Activated gamma-delta T cell treated with Interleukin-2 at 50 U/mL for 16 hours (primary cell): ENCODE measurements at places on chromosomes 11 and 22.
A peak's percentile ranks its signal among the peaks of the same experiment; 100 is the strongest.

- no peak for DNase-seq
Measured at GRCh38 chr22:20137671-20138416, 6.2 kb downstream of the ZDHHC8 start.

- no peak for DNase-seq
Measured at GRCh38 chr11:115905341-115906000, 401.3 kb upstream of the CADM1 start.

- no peak for DNase-seq
Measured at GRCh38 chr11:115761348-115761747, 257.1 kb upstream of the CADM1 start.

GRCh38 chr22:48779211-48779643 lies 1048.4 kb downstream of the BRD1 start:
- no peak for DNase-seq

DNA sequence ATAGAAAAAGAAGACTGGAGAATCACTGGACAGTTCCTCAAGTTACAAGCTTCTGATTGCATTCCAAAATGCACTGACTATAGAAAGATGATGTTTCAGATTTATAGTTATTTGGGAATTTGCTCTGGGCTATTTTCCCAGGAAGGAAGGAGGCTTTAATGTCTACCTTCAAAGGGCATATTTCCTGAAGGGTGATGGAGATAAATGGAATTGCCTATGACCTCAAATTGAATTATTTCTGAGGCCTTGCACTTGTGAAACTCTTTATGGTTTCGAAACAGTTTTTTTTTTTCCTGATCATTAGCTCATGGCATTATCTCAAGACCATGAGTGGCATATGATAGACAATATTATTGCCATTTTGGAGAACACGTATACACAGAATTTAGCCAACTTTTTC lies 333.9 kb downstream of the METTL15 start:
- no peak for DNase-seq

DNA sequence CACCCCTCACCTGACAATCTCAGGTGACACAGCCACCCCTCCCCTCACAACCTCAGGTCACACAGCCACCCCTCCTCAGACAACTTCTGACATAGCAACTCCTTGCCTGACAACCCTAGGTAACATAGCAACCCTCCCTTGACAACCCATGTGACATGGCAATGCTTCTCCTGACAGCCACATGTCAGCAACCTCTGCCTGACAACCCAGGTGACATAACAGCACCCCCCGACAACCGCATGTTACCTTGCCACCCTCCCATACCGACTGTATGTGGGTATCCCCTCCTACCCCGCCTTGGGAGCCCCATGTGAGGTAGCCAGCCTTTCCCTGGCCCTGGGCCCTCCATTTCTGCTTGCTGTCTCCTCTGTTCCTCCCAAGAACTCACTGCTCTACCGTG lies 77.7 kb upstream of the B3GAT1 start:
- no peak for DNase-seq

DNA sequence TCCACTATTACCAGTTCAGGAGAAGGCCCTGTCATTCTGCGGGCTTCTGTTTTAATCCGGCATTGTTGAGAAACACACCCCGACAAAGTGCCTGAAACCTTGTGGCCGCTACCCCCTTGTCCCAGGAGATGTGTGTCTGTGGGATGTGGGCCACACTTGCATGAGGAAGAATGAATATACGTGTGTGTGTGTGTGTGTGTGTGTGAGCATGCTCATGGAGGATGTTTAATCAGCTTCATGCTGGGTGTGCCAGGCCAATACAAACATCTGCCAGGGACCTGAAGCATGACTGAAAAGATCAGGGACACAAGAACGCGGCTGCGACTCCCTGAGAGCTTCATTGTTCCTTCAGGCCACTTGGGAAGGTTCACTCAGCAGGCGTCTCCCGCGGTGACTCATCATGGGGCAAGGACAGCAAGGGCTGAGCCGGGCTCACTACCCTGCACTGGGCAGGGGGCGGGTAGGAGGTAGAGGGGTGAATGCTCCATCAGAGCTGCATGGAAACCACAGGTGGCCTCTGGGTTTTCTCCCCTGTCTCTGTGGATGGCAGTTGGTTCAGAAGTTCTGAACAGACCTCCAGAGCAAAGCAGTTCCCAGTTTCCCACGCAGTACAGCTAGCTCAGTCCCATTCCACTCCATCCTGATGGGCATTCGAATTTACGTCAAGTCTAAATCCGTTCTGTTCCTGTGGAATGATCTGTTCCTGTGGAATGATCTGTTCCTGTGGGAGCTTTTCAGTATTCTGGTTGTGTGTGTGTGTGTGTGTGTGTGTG lies 7.0 kb upstream of the MALAT1 start:
- no peak for DNase-seq

DNA sequence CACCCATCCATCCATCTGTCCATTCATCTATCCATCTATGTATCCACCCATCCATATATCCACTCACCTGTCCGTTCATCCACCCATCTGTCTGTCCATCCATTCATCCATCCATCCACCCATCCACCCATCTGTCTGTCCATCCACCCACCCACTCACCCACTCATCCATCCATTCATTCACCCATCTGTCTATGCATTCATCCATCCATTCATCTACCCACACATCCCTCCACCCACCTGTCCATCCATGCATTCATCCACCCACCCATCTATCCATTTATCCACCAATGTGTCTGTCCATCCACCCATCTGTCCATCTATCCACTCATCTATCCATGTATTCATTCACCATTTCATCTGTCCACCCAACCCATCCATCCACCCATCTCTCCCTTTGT lies 33.3 kb downstream of the NADSYN1 start:
- no peak for DNase-seq

- no peak for DNase-seq
Measured at GRCh38 chr11:10659339-10660216, 34.0 kb downstream of the IRAG1 start.

- DNase-seq = no peak
Measured at GRCh38 chr11:33005175-33005574, 10.5 kb upstream of the DEPDC7 start.

GRCh38 chr22:40031766-40032470 lies 37.2 kb downstream of the FAM83F start:
- no peak for DNase-seq

DNA sequence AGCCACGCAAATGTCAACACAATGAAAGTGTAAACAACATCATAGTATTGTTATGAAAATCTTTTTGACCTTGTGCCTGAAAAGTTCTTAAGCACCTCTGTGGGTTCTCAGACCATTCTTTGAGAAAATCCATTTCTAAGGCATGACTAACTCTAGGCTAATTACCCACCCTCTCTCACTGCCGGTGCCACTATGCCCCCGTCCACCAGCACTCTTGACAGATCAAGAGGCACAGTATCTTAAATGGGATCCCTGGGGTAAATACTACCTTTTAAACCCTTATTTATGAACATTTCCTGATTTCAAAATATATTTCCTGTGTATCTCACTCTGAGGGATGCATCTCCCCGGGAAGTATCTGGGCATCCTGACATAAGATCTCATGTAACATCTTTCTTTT lies 607.5 kb downstream of the METTL15 start:
- DNase-seq = no peak

DNA sequence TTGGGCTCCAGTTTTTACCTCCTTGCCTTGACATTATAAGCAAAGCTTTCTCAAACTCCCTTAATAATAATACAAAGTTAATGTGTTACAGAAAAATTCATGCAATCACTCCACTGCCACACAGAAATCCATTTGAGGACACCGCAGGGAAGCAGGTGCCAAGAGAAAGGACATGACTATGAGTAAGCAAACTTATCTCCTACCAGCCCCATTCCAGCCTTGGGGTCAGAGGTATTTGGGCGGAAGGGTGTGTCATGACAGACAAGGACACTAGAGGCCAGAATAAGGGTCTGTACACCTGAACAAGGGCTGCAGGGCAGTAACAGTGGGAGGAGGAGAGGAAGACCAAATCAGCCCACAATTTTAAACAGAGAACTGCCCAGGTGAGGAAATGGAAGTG lies 5.9 kb downstream of the GNG3 start:
- no peak for DNase-seq

GRCh38 chr22:45516923-45517675 lies 14.4 kb downstream of the FBLN1 start:
- no peak for DNase-seq

GRCh38 chr11:32062540-32062939 lies 28.3 kb upstream of the RCN1 start:
- DNase-seq = no peak

DNA sequence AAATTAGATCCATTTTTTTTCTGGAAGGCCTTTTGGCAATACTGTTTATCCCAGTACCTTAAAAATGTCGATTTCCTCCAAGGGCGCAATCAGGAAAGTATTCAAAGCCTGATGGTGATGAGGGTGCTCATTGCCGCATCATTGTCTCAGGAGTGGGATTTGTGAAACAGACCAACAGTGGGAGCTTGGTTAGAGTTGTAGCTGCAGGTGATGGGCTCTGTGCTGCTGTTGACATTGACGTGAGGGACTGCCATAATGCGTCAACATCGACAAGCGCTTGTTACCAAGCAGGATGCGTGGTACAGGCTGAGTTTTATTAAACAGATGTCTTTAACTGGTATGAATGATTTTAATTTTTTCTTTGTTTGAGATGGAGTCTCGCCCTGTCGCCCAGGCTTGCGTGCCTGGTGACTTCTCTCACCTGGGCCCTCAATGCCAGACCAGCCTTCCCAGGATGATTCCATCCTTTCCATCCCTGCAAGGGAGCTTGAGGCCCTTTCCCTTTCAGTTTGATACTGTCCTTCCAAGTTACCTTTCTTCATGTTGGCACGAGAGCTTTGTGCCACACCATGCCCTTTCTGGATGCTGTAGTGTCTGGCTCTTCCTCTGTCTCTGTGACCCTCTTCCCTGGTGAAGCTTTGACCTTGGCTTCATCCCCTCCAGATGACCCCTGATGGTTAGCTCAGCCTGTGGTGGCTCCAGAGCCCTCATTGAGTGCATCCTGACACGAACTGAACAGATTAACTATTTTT lies 10.6 kb downstream of the MED15 start:
- DNase-seq = no peak

DNA sequence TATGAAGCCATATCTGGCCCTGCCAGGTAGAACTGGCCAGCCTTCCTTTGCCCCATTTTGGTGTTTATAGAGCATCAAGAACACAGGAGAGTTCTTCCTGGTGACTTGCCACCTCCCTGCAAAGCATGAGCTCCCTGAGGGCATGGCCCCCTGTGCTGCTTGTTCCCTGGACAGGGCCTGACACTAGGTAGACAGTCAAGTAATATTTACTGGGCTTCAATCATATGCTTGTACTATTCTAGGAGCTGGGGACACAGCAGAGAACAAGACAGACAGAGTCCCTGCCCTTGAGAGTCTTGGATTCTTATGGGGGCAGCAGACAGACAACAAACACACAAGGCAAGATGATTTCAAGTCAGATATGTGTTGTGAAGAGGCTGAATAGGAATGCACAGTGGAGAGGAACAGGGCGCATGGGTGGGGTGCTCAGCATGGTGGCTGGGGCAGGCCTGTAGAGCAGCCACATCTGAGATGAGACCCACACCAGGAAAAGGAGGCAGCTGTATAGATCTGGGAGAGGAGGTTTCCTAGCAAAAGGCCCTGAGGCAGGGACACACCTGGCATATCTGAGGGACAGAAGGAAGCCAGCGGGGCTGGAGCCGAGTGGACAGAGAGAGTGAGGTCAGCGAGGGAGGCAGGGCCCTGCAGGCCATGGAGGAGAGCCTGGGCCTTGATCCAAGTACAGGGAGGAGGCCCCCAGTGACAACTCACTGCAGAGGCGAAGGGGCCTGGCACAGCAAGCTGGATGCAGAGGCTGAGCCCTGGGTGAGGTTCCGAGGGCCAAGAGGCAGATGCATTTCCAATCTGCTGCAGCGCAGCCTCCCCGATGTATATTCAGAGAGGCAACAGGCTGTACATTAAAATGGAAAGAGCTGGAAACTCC lies 10.2 kb upstream of the CBX6 start:
- DNase-seq = no peak

GRCh38 chr11:62508336-62509058 lies 38.1 kb downstream of the AHNAK start:
- DNase-seq = no peak

GRCh38 chr11:69674267-69674885 lies 777 bp downstream of the LTO1 start:
- DNase-seq = no peak

- no peak for DNase-seq
Measured at GRCh38 chr22:30047364-30047738, 32.9 kb upstream of the HORMAD2 start.

GRCh38 chr11:104713401-104713800 lies 184.9 kb downstream of the CASP12 start:
- DNase-seq = no peak

- DNase-seq = no peak
Measured at GRCh38 chr11:43871051-43871450, 9.6 kb upstream of the ALKBH3 start.

GRCh38 chr11:101862391-101863233 lies 52.2 kb upstream of the CEP126 start:
- DNase-seq = no peak

DNA sequence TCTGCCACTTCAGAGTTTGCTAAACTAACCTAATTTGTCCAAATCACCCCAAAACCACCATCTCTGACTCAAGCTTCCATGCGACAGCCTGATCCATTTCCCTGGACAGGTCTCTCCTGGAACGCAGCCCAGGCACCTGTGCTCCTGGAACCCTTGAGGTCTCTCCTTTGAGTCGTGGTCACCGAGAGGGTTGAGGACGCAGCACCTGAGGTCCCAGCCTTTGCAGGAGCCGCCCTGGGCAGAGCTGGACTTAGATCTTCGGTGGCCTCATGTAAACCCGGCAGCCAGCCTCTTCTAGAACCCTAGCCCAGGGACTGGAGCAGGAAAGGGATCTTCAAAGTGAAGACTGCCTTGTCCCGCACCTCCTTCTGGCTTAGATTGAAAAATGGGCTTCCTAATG lies 37.6 kb downstream of the ASRGL1 start:
- DNase-seq = no peak

- DNase-seq = no peak
Measured at GRCh38 chr22:50047346-50047745, 10.8 kb downstream of the TTLL8 start.

DNA sequence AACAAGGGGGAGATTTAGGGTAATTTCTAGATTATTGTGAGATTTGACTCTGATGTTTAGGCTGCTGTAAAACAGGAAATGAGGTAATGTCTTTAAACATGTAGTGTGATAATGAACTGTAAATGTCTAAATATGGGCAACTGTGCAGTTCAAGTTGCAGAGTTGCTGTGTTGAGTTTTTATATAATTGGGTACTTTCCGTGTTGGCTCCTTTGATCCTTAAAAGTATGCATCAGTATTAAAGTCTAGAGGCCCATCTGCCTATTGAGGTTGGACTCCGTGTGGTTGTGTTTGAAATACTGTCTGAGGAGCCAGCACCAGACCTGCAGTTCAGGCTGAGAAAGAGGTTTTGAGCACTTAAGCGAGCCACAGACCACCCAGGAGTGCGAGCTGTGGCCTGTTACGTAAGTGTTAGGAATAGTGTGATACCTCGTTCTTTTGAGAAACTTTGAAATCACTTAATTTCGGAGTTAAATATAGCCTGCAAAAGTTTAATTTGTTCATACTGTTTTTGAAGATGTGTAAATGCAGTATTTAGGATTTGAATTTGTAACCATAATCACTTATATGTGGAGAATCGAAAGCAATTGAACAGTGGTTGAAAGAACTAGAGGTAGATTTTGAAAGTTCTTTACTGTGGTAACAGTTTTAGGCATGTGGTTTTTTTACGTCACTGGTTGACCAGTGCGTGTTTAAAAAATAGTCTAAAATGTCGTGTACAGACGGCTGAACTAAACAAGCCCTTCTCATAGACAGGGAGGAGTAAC lies 9.0 kb downstream of the FAM118A start:
- peak; percentile 52 for DNase-seq

- DNase-seq = no peak
Measured at GRCh38 chr11:103980108-103980507, 56.3 kb upstream of the DDI1 start.

- DNase-seq = no peak
Measured at GRCh38 chr11:119450590-119451326, 27.8 kb upstream of the THY1 start.
